ENCODE measurements at places on chromosomes 4 and X.

DNA sequence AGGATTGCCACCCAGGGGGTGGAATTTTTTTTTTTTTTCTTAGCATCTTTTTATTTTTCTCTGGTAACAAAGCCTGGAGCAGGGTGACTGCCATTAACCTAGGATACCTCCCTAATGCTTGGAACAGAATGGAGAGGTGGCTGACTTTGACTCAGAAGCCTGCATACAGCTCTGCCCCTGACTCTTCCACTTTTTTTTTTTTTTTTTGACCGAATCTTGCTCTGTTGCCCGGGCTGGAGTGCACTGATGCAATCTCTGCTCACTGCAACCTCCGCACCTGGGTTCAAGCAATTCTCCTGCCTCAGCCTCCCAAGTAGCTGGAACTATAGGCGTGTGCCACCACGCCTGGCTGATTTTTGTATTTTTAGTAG lies 341 bp upstream of the SLC2A9 start:
- DNase-seq = no peak

- no peak for DNase-seq
Measured at GRCh38 chrX:108156934-108157466, 65.4 kb downstream of the ATG4A start.

GRCh38 chr4:71784569-71785197 lies 804 bp upstream of the GC start:
- DNase-seq = no peak

- no peak for DNase-seq
Measured at GRCh38 chrX:137549851-137550664, 15.9 kb upstream of the ZIC3 start.

DNA sequence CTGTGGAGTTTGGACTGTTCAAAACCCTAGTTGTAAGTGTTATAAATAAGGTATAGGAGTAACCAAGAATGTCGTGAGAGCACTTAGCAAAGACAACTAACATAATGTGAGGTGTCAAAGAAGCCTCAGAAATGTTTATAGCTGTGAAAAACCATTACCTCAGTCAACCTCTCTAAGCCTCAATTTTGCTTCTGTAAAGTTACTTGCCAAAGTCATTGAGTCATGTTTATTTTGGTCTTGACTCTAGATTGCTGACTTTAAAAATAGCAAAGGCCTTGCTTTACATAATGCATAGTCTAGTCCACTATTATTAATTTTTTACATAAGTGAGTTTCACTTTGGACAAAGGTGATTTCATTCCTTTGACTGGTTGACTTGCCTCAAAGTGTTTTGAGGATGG lies 257.6 kb upstream of the CXXC4 start:
- DNase-seq = no peak

DNA sequence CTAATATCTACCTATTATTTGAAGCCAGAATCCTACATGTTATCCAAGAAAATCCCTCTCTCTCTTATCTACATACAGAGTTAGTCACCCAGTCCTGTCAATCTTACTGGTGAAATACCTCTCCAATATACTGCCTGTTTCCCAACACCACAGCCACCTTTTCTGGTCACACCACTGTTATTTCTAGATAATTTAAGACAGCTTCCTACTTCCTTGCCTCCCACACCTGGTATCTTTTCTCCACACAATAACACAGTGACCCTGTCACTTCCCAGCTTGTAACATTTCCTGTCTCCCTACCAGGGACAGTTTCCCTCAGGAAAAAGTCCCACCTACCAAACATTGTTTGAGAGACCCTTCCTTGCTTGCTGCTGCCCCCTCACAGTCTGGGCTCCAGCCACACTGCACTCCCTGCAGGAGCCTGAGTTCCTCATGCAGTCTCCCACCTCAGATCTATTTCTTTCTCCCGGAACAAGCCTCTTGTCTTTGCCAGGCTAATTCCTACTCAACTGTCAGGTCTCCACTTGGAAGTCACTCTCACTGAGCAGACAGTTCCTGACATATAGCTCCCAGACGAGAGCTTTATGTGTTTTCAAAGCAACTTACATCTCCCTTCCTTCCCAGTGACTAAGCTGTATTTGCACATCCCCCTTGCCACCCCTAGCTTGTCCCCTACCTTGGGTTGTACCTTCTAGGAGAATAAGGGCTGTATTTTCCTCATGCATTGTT lies 73.6 kb upstream of the QRFPR start:
- no peak for DNase-seq

- DNase-seq = no peak
Measured at GRCh38 chrX:10992110-10992509, 119.0 kb upstream of the HCCS start.

DNA sequence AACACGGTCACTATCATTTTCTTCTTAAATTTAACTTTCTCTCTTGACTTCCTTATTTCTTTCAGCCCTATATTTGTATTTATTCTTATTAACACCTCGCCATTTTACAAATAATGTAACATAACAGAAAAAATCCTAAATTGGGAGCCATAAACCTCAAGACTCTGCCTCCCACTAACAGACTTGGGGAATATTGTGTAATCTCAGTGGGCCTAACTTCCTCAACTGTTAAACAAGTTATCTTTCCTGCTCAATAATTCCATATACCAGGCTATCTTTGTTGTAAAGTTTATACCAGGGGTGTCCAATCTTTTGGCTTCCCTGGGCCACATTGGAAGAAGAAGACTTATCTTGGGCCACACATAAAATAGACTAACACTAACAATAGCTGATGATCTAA lies 26.2 kb downstream of the PRSS12 start:
- DNase-seq = no peak

- DNase-seq = no peak
Measured at GRCh38 chr4:154595807-154596206, 5.3 kb upstream of the FGA start.

DNA sequence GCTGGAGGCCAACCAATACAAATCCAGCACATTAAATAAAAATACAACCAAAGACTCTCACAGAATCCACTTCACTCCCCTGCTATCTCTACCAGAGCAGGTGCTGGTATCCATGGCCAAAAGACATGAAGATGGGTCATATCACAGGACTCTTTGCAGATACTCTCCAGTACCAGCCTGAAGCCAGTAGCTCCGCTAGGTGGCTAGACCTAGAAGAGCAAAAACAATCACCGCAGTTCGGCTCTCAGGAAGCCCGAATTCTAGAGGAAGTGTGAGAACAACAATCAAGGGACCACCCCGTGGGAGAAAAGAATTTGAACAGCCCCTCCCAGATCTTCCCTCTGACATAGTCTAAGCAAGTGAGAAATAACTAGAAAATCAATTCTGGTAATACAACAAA lies 20.2 kb downstream of the CLIC2 start:
- DNase-seq = no peak
